ENCODE measurements at places on chromosomes 4 and X. TPM values are rescaled to one million over a fixed set of nuclear protein-coding genes. Genes with fewer than 3 reads are reported as not detected.

DNA sequence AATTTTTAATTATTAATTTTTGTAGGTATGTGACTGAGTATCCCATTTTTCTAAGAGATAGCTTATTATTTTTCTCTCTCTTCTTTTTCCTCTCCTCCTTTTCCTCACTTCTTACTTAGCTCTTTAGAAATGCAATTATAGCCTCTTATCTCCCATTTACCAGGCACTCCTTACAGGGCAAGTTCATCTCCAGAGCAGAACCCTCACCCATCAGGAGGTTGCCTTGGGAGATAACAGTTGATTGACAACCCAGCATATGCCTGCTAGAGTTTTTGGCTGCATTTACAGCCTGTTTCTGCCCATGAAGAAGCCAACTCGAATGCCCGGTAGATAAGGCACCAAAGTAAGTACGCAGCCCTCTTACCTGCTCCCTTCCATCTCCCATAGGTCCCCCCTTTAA is 572.9 kb upstream of the ZFP42 start:
- no peak for DNase-seq

DNA sequence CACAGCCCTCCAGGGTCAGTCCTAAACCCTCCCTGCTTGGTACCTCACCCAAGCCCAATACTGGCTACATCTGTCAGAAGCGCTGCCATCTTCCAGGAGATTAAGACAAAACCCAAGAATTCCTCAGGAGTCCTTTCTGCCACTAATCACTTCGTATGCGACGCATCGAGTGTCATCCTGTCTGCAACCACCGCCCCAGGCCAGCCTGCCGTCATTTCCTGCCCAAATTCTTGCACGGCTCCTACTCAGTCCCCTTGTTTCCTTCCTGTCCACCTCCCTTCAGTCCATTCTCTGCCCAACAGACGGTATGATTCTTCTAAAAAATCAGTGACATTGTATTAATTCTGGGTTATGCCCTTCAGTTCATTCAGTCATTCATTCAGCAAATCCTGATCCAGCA is 113.6 kb downstream of the NFKB1 start:
- DNase-seq, result no peak

GRCh38 chr4:70589785-70590184 is 2.3 kb upstream of the AMBN start:
- DNase-seq, result no peak

DNA sequence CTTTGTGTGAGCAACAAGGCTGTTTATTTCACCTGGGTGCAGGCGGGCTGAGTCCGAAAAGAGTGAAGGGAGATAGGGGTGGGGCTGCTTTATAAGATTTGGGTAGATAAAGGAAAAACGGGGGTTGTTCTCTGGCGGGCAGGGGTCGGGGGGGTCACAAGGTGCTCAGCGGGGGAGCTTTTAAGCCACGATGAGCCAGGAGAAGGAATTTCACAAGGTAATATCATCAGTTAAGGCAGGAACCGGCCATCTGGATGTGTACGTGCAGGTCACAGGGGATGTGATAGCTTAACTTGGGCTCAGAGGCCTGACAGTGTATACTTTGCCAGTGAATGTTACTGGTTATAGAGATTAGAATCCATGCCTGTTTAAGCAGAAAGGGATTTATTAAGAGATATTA is 19.7 kb upstream of the SPCS3 start:
- no peak for DNase-seq

DNA sequence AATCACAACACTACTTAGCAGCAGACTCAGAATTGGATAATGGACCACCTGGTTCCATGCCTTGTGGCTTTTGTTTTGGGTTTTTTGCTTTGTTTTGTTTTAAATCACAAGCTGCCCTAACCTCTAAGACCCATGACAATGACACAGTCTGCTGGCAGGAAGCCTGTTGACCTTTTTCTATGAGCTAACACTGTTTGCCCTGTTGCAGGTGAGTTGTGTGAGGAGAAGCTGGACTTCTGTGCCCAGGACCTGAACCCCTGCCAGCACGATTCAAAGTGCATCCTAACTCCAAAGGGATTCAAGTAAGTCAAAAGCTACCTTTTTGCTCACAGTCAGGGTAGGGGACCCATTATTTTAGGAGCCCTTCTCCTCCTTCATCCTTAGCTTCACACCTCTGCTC is 110.8 kb upstream of the PACRGL start:
- DNase-seq, result no peak

- no peak for DNase-seq
Observed at GRCh38 chr4:8913858-8914460, 42.3 kb upstream of the HMX1 start.

DNA sequence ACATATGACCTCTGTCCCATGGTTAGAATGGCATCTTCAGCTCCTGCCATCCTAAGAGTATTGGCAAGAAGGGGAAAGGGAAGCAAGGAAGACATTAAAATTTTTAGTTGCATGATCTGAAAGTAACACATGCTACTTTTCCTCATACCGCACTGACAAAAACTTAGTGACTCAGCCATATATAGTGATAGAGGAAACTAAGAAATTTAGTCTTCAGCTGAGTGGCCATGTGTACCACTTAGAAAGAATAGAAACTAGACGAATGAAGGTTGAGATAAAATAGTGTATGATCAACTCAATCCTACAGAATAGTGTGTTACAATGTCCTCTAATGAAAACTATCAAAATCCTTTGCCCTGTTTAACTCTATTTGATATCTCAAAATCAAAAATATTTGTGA is 164.1 kb downstream of the PPP3CA start:
- no peak for DNase-seq

The GPRIN3 gene
- polyA plus RNA-seq, result 6.7 TPM

The RAB40A gene
- polyA plus RNA-seq, result 4.8 TPM

Measured in left renal cortex interstitium (tissue), 4 donors.